Thyroid gland (tissue), 4 donors: ENCODE measurements at places on chromosomes 7 and 10. TPM values are rescaled to one million over a fixed set of nuclear protein-coding genes. Genes with fewer than 3 reads are reported as not detected.

GRCh38 chr10:99700649-99701048 lies 31.3 kb downstream of the COX15 start:
- DNase-seq: no peak

AKR1C3 gene
- 72.5 TPM for total RNA-seq

JMJD1C gene
- 168 TPM for total RNA-seq

UTF1 gene
- not detected for total RNA-seq

IDI2 gene
- total RNA-seq: not detected

BTBD16 gene
- total RNA-seq: not detected

GRCh38 chr7:83793558-83793957 lies 144.6 kb upstream of the SEMA3E start:
- no peak for DNase-seq
